ENCODE measurements at places on chromosomes 6 and 20.

- DNase-seq, result no peak
These were observed 6.8 kb downstream of the SLC22A3 start for GRCh38 chr6:160355001-160355400.

DNA sequence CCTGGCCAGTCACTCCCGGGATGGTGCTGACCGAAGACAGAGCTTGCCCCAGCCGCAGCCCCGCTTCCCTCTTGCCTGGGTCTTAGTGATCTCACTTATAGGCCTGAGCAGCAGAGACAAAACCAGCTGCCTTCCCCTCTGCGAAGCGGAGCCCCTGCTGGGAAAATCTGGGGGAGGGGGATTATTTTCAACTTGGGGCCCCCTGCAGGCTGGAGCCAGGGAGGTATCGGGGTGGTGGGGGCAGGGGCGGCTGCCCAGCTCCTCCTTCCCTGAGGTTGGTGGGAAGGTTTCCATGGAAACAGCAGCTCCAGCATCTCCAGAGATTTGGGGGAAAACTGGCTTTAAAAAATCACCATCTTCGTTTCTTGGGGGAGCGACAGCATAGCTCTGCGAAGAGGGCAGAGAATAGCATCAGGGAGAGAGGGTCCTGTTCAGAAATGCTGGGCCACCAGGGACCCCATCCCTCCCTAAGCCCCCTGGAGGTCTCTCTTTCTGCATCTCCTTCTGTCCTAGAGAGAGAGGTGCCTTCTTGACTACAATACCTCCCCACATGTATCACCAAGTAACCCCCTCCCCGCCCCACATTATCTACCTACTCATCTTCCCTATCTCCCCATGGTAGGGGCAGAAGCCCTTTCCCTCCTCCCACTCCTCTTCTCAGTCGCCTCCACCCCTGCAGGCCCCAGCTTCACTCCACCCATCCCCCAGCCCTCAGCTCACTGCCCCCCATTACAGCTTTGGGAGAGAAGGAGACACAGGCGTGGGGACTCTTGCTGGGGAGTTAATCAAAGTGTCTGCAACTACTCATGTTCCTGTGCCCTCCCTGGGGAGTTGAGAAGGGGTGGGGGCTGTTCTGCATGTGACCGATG, 88.4 kb upstream of the CCDC167 start:
- no peak for DNase-seq

- DNase-seq, result no peak
These were observed 1333.5 kb downstream of the KHDRBS2 start for GRCh38 chr6:60952500-60952899.

DNA sequence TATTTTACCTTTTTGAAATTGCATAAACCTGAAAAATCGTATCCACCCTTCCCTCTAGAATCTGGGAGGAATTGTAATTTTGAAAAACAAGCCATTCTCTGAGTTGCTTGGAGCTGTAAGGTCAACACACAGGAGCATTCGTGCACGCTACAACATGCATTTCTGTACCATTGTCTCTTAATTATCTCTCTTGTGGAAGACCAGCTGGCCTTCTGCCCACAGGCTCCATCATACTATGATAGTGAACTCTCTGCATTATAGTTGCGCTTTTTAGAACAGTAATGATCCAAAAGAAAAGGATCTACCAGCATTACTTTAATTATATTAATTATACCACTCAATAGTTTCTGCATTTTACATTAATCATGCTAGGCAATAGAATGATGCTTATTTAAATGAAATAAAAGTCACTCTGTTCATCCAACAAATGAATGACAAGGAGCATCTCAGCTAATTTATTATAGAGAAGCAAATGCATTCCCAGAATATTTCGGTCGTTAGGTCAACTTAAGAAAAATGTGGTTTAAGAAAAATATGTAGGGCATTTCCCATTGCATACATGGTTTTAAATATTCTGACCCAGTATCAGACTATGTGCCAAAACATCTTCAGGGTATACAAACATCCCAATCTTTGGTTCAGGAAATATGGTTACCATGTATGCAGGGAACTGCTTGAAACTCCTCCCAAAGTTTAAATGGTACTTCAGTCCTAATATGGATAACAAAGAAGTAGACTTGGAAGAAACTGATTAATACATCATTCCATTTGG, 263.5 kb downstream of the TFAP2A start:
- DNase-seq, result no peak

DNA sequence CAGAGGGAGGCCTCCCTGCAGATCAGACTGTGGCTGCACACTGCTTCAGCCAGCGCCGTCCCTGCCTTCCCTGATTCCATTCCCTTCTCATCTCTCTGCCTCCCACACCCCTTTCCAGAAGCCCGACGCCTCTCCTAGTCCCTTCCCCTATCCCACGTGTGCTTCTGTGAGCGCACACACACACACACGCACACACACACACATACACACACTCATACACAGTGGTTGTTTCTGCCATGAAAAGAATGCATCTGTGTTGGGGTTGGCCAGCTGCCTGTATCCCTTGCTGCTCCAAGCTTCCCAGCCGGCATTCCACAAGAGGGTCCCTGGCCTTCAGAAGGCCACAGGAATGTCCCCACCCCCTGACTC, 51.7 kb downstream of the MOCS1 start:
- no peak for DNase-seq

GRCh38 chr6:141464490-141464889, 668.2 kb upstream of the GJE1 start:
- peak; percentile 84 for DNase-seq

GRCh38 chr6:104679971-104680370, 179.7 kb downstream of the HACE1 start:
- no peak for DNase-seq

DNA sequence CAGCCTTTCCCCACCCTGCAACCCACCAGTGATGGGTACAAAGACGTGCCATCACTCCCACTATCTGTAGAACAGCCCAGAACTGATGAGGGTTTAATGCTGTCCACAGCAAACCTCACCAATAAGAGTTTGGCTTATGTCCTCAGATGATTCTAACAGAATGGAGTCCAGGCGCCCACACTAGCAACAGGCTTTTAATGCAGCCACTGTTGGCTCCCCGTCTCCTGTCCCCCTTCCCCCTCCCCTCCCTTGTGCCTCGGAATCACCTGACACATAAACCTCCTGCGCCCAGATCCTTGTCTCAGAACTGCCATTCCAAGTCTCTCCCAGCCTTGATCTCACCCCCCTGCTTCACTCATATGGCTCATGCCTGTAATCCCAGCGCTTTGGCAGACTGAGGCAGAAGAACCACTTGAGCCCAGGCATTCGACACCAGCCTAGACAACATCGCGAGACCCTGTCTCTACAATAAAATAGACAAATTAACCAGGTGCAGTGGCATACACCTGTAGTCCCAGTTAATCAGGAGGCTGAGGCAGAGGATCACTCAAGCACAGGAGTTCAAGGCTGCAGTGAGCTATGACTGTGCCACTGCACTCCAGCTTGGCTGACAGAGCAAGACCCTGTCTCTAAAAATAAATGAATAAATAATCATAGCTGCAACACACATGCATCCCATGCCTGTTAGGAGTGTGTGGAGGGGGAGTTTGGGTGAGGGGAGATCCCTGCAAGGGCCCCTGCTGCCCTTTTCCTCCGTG, 85.6 kb downstream of the SNX5 start:
- no peak for DNase-seq
